Natural killer cell (primary cell): ENCODE measurements at places on chromosomes 12 and 14.

- DNase-seq: no peak
These were observed 15.2 kb upstream of the EAPP start for GRCh38 chr14:34554540-34555250.

DNA sequence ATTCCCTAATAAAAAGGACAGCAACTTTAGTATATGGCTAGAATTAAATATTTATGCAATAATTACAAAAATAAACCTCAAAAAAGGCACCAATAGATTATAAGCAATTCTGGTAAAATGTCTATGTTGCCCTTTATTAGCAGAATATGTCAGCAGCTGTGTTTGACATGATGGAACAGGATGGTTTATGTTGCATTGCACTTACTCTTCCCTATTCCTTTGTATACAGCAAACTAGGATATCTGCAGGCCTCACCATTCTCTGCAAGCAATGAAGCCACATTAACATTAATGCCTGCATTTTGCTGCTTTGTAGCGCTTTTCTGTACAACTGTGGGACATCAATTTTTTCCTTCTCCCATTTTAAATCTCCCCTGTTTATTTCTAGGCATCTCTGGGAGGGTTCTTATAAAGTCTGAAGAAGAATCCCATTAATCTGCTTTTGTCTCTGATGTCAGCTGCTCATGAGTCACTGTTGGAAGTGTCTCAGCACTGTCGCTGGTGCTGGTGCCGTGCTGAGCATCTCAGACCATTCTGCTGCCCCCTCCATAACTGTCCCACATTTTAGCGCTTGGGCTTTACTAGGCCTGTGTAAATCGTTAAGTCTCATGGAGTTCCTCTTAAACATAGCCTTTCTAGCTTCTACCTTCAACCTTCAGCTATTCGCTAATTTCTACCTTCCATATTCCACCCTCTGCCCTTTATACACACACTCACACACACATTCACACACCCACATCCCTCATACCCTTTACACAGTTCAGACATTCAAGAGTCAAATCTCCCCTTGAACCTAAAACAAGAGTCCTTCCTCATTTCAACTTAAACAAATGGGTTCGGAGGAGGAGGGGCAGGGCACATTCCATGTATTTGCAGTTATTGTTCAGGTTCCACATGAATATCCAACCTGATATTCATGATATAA is 64.4 kb upstream of the TRHDE start:
- DNase-seq: no peak

- no peak for DNase-seq
These were observed 614.9 kb downstream of the VRK1 start for GRCh38 chr14:97411938-97412612.

DNA sequence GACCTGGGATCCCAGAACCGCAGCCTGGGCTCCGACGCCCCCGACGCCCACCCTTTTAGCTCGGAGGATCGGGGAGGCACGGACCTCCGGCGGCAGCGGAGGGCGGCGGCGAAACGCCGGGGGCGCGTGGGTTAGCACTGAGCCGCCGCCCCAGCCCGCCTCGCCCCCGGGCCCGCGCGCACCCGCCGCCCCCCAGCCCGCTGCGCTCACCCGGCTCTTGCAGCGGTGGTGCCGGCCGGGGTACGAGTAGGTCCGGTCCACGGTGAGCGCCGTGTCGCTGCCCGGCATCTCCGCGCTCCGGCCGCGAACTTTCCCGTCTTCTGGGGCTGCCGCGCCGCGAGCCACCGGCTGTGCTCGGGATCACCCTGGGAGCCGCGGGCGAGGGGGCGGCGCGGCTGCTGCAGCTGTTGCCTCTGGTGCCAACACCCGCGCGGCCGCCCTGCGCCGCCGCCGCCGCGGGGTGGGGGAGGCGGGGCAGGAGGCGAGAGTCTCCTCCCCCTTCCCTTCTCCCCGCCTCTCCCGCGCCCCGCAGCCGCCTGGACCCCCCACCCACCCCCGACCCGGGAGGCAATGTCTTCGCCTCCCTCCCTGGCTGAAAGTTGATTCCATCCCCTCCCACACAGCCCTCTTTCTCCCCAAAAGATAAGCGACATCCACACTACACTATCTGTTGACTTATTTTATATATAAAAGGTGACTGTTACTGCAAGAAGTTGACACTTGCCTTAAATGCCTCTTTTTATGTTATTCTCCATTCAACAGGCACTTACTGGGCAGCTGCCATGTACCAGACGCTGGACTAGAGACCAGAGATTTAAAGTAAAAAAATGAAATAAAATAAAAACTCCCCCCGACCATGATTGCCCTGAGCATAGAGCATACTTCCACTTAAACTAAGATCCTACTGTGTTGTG is at the start of gene TMCC3:
TSS of gene TMCC3 (minus strand) at position 415 of the 914 bp plus-strand sequence. CDS start at position 288, 127 bp downstream.
- DNase-seq: peak; percentile 54

GRCh38 chr12:46533723-46534122 is 161.2 kb upstream of the SLC38A2 start:
- DNase-seq: no peak
